Activated T-cell treated with anti-CD3 and anti-CD28 coated beads for 4 hours (primary cell): ENCODE measurements at places on chromosomes 5 and 9.

- DNase-seq: peak; percentile 26
Observed at GRCh38 chr9:95507464-95508241, 9.1 kb downstream of the PTCH1 start.

DNA sequence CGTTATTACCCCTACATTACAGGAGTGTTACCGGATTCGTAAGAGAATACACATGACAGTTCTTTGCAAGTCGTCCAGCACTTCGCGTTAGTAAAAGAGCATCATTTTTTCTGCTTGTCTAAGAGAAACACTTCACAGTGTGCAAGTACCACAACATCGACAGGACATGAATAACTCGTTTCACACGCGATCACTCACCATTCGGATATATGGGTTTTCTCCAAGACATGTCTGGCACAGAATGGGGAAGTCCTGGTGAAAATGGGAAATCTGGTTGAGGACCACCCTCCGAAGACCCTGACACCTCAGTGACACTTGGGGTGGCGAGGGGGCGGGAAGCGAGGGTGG is 642 bp downstream of the RBM22 start:
- DNase-seq: no peak

DNA sequence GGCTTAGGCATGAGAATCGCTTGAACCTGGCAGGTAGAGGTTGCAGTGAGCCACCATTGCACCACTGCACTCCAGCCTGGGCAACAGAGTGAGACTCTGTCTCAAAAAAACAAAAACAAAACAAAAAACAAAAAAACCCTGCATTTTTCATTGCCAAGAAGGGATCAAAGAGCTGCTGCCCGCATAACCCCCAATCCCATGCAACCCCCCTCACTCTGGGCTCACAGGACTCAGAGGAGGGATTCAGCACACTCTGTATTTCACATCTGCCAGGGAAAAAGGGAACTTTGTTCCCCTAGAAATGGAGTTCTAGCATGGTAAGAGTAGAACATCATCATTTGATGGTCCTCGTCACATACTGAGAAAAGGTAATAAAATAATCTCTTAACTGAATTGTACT is 153.9 kb upstream of the GNA14 start:
- DNase-seq: no peak

- no peak for DNase-seq
Observed at GRCh38 chr5:98635656-98636055, 137.8 kb upstream of the RGMB start.

DNA sequence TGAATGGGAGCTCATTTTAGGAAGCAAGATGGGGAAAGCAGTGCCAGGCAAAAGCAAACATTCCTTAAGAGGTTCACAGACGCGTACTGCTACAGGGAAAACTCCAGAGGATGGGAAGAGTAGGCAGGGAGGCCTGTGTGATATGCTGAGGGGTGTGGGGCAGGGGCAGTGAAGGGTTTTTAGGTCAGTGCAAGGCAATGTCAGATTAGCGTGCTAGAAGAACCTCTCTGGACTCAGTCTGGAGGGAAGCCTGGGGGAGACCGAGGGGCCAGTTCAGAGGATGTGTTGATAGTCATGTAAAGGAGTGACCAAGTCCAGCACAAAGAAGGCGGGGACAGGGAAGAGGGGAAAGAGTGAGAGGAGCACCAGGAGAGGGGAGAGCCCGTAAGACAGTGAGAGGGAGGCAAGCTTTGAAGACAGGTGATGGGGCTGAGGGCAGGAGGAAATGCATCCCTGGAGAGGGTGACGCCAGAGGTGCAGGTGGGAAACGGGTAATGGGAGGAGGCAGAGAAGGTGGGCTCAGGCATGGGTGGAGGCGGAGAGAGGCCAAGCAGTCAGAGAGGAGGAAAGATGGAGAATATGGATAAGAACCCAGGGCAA is 134.5 kb downstream of the MTX3 start:
- no peak for DNase-seq

DNA sequence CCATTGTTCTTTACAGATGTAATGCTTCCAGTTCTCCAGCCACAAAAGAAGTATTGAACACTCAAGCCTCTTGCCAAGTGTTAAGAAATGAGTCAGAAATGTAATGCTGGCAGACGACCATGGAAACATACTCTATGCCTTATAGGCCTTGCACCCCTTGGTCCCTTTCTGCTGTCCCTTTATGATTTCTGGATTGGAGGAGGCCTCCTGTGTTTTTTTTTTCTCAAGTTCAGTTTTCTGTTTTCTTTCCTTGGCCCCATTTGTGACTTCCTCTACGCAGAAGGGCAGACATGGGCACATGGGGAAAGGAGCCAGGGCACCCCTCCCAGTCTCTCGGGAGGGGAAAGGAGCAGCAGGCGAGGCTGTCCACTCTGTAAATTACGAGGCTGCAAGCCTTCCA is 53.4 kb downstream of the SNX18 start:
- no peak for DNase-seq

- no peak for DNase-seq
Observed at GRCh38 chr5:150762211-150762610, 3.4 kb upstream of the DCTN4 start.

DNA sequence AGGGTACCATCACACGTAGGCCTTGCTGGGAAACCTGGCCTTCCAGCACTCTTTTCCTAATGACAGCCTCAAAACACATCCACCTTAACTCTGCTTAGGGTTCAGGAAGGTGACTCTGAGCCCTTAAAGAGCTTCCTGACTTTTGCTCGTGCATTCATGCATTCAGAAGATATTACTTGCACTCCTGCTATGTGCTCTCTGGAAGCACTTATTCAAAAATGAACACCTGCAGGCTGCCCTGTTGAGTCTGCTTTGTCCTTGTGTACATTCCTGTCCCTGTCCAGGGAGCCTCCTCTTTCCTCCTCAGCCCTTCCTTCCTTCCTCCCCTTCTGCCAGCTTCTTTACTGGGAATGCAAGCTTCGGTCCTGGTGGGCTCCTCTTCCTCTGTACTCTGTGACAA is 61.5 kb downstream of the SPRY4 start:
- no peak for DNase-seq

DNA sequence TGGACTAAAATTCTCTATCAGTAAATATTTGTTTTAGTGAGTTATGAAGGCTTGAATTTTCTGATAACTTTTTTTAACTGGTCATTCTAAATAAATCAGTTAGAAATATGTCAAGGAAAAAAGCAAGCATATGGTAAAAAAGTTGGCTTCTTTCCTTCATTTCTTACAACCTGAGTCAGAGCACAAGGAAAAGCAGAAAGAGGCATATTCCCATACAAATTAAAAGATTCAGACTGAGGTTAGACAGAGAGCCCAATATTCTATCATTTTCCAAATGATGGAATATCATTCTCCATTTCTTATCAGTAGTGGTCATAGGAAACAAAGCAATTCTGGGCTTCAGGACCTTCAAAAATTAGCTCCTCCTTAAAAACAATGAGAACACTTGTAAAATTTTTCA is 732.1 kb downstream of the MAT2B start:
- DNase-seq: no peak

DNA sequence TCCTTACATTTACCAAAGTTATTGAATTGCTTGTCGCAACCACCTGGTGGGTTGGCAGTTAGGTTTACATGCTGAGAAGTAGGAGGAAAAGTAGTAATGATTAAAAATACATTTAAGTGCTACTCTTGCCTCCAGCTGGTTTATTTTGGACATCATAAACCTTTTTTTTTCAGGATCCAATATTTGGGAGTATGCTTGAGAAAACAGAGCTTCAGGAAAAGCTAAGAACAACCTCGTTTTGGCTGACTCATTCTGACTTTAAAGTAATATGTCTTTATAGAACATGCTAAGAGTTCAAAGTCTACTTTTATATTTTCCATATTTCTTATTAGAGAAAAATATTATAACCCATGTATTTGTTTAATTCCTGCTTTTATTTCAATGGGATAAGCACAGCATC is 41.7 kb upstream of the BNC2 start:
- DNase-seq: no peak

GRCh38 chr5:38867416-38867815 is 21.6 kb downstream of the OSMR start:
- no peak for DNase-seq

DNA sequence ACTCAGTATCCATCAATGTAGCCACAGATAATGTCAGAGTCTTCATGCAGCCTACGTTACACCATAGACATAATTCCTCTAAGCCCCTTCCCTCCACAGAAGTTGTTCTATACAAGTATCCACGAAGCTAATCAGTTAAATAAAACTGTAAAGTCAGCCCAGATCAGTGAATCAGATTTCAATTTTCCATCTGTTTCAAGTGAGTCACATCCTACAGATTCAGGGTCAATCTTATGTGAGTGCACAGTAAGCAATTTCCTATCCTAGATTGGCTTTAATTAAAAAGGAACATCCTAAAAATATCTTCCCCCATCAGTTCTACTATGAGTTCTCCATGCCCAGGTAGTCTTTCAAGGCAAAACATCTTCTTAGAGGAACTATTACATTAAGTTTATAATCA is 402.5 kb downstream of the EFNA5 start:
- no peak for DNase-seq

- no peak for DNase-seq
Observed at GRCh38 chr9:107751567-107752210, 262.1 kb upstream of the KLF4 start.

- no peak for DNase-seq
Observed at GRCh38 chr5:74957029-74957784, 91.0 kb upstream of the FAM169A start.

DNA sequence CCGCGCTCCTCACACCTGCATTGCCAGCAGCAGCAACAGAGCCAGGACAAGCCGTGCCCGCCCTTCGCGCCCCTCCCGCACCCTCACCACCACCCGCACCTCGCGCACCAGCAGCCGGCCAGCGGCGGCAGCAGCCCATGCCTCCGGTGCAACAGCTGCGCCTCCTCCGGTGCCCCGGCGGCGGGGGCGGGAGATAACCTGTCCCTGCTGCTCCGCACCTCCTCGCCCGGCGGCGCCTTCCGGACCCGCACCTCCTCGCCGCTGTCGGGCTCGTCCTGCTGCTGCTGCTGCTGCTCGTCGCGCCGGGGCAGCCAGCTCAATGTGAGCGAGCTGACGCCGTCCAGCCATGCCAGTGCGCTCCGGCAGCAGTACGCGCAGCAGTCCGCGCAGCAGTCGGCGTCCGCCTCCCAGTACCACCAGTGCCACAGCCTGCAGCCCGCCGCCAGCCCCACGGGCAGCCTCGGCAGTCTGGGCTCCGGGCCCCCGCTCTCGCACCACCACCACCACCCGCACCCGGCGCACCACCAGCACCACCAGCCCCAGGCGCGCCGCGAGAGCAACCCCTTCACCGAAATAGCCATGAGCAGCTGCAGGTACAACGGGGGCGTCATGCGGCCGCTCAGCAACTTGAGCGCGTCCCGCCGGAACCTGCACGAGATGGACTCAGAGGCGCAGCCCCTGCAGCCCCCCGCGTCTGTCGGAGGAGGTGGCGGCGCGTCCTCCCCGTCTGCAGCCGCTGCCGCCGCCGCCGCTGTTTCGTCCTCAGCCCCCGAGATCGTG is 517 bp downstream of the KCNN2 start:
- DNase-seq: no peak

DNA sequence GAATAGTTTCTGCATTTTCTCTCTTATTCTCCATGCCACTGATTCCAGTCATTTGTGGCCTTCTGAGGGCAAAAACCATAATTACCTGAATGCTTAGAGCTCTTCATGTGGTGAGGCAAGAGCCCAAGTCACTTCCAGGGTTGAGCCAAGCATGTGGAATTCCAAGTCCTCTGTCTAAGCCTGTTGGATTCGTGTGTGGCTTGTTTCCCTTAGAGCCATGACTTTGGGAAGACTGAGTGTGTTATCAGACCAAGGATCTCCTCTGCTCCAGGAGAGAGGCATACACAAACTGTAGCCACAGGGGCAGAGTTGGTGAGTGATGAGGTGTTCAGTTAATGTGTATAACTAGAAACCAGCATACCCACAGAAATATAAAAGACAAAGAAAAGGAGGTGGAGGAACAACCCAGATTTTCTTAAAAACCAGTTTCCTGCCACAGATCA is 27.1 kb downstream of the SLC22A5 start:
- DNase-seq: no peak

GRCh38 chr5:89047571-89047970 is 164.6 kb upstream of the MEF2C start:
- DNase-seq: no peak

GRCh38 chr5:40478766-40479165 is 200.9 kb upstream of the PTGER4 start:
- no peak for DNase-seq

DNA sequence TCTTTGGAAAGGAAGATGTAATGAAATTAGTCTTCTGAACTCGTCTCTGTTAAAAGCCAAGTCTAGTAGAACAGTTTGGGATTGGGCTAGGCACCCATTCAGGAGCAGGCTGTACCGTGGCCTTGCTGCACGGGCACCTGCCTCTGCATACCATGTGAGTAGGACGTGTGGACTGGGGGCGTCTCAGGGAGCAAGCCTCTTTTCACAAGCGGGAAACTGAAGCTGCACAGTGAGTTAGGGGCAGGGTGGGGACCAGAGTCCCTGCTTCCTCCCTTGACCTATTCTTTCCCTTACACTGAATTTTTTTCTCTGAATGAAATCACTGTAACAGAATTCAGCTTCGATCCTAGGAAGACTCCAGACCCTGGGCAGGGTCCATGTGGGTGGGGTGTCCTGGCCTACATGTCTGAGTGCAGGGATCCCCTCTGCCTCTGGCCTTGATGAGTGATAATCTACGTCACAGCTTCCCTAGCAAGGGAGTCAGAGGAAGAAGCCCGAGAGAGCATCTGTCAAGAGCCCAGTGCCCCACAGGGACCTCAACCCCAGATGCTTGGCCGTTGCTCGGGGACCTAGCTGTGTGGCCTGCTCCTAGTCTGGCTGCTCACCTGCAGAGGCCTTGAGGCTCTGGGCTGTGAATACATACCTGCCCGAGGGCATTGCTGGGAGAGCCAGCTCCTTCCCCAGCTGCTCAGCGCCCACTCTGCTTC is 15.1 kb downstream of the PHF2 start:
- DNase-seq: no peak

GRCh38 chr9:134814598-134815215 is 65.9 kb upstream of the FCN2 start:
- no peak for DNase-seq

DNA sequence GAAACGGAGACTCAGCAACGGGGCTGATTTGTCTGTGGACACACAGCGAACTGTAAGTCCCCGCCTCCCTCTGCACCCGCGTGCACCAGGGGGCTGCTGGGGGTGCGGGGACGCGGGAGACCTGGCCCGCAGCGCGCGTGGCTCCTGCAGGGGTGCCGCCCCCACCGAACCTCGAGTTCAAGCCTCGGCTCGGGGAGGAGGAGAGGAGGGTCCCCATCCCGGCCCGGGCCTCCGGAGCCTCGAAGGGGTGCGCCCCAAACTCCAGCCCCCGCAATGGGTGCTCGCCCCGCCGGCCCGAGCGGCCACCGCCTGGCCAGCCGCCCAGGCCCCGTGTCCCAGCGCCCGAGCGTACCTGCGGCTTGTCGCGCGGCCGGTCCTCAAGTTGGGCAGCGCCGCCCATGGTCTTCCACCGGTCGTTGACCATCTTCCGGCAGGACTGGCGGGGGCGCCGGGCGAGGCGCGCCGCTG is 829 bp downstream of the FIBCD1 start:
- no peak for DNase-seq
